NCI-H1436 (cell line): ENCODE measurements at places on chromosomes 11 and 22.

GRCh38 chr11:6336293-6336692 lies 16.0 kb upstream of the CAVIN3 start:
- DNase-seq = no peak

- DNase-seq = no peak
These were observed 690.3 kb downstream of the FAM181B start for GRCh38 chr11:82043316-82043715.

DNA sequence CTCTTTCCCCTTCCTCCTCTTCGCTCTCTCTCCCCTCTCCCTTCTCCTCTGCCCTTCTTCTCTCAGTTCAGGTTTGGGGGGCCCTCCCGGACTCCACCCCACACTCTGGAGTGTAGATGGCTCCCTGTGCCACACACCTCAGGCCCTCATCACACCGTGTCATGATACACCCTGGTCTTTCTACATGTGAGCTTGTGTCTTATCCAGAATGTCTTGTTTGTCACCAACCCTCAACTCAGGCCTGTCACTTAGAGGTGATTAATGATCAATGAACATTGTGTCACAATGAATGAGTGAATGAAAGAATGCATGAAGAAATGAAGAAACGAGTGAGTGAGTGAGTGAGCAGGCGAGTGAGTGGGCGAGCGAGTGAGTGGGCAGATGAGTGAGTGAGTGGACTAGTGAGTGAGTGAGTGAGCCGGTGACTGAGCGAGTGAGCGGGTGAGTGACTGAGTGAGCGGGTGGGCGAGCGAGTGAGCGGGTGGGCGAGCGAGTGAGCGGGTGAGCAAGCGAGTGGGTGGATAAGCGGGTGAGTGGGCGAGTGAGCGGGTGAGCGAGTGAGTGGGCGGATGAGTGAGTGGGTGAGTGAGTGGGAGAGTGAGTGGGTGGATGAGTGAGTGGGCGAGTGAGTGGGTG lies 33.8 kb downstream of the CAPN1 start:
- DNase-seq = no peak

DNA sequence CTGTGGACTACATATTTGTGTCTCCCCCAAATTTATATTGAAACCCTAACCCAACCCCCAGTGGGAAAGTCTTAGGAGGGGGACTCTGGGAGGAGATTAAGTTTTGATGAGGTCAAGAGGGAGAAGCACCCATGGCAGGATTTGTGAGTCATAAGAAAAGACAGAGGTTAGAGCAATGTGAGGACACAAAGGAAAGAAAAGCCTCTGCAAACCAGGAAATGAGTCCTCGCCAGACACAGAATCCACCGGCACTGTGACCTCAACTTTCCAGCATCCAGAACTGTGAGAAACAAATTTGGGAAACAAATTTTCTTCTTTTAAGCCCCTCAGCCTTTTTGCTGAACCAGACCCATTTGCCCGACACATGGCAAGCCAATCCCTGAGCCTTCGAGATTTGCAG lies 397.0 kb downstream of the NTM start:
- DNase-seq = no peak

GRCh38 chr11:63017306-63017974 lies 1.8 kb upstream of the SLC22A8 start:
- no peak for DNase-seq

GRCh38 chr11:125001079-125001778 lies 47.2 kb downstream of the CCDC15 start:
- no peak for DNase-seq

- no peak for DNase-seq
These were observed 43.3 kb downstream of the CYB5R2 start for GRCh38 chr11:7630002-7630401.

- no peak for DNase-seq
These were observed 5.2 kb upstream of the ADORA2A start for GRCh38 chr22:24422102-24422665.

DNA sequence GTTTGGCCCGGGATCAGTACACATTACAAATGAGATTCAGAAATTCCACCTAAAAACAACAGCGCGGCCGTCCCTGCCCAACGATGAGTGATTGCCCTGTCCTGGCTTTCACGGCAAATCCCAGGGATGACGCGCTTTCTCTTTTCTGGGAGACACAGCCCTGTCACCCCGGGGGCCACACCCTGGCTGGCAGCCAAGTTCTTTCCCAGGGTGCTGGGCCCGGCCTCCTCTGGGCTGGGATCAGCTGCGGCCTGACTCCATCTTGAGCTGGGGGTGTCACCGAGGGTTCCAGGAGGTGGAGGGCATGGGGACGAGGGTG lies 82.7 kb downstream of the FBLN1 start:
- no peak for DNase-seq

- DNase-seq = no peak
These were observed 221.3 kb downstream of the FAM76B start for GRCh38 chr11:95568281-95568680.

DNA sequence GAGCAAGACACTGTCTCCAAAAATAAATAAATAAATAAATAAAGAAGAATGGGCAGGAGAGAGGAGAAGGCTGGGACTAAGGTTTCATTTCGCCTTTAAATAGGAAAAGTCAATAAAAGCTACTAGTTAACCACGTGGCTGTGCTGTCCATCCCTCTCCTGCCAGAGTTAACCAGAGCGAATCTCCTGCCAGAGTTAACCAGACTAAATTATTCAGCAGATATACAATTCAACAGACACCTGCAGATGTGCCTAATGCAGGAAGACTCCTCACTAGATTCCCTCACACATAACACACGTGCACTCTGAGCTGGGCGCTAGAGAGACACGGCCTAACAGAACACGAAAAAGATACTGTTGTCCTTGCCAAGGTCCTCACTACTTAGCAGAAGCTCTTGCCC lies 156.1 kb downstream of the IGLL1 start:
- no peak for DNase-seq

- no peak for DNase-seq
These were observed 4.3 kb upstream of the BUD13 start for GRCh38 chr11:116777056-116777455.

- no peak for DNase-seq
These were observed 7.5 kb downstream of the CFAP68 start for GRCh38 chr11:111886844-111887243.

DNA sequence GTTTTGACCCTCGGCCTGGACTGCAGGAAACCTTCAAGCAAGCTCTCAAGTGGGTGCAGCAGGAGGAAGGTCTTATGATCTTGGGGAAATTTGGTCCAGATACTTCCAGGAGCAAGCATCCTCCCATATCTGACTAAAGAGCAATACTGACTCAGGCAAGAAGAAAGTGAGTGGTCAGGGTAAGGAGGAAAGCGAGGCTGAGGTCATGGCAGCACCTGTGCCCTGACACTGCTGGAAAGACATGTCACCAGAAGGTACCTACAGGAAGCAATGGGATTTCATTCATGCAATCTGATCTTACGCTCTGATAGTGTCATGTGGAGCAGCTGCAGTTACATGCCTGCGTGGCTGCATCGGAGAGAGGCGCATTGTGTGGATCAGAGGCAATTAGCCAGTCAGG lies 6.5 kb upstream of the TOP3B start:
- DNase-seq = peak; percentile 5

DNA sequence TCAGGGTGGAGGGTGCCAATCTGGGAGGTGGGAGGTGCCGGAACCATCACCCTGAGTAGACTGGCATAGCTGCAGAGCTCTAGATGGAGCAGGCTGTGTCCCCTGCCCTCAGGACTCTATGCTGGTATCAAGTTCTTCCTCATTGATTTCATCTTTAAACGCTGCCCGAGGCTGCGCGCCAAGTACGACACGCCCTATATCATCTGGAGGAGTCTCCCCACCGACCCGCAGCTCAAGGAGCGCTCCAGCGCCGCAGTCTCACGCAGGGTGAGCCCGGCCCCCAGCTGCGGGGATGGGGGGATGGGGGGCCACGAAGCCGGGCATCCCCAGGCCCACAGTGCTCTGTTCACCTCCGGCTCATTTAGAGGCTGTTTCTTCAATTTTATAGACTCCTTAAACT lies 52.5 kb downstream of the GRAMD4 start:
- no peak for DNase-seq

GRCh38 chr11:113179181-113179704 lies 135.1 kb upstream of the TTC12 start:
- no peak for DNase-seq

DNA sequence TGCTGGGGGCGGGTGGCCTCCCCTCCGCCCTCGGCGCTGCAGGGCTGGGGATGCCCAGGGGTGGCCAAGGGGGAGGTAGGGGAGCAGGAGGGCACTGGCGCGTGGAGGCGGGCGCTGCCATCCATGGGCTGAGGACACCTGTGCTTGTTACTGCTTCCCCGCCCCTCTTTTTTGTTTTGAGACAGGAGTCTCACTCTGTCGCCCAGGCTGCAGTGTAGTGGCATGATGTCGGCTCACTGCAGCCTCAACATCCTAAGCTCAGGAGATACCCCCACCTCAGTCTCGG lies 683 bp upstream of the FADS3 start:
- DNase-seq = no peak

GRCh38 chr11:12152321-12152720 lies 41.9 kb downstream of the MICAL2 start:
- DNase-seq = no peak

- peak; percentile 82 for DNase-seq
These were observed 7.0 kb downstream of the C11orf86 start for GRCh38 chr11:66981976-66982578.

- no peak for DNase-seq
These were observed 12.1 kb downstream of the ELF5 start for GRCh38 chr11:34501500-34501899.

DNA sequence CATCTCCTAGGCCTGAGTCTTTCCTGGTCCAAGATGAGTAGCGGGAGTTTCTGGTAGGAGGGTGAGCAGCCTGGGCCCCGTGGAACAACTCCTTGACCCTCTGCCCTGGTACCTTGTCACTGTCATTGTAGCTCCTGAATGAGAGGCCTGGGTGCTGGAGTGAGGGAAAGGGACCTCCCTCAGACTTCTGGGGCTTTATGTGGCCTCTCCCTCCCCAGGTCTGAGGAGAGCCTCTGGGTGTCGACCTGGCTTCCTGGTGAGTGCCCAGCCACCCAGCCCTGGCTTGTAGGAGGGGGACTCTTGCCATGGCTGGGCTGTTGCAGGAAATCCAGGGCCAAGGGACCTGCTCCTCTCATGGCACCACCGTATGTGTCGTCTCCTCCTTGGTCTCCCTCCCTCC lies 3.9 kb downstream of the P2RY2 start:
- no peak for DNase-seq

GRCh38 chr11:68893282-68893681 lies 10.3 kb downstream of the MRPL21 start:
- no peak for DNase-seq

- no peak for DNase-seq
These were observed 19.0 kb upstream of the MPPED2 start for GRCh38 chr11:30605036-30605605.

GRCh38 chr11:128196235-128196634 lies 391.1 kb downstream of the ETS1 start:
- DNase-seq = no peak

DNA sequence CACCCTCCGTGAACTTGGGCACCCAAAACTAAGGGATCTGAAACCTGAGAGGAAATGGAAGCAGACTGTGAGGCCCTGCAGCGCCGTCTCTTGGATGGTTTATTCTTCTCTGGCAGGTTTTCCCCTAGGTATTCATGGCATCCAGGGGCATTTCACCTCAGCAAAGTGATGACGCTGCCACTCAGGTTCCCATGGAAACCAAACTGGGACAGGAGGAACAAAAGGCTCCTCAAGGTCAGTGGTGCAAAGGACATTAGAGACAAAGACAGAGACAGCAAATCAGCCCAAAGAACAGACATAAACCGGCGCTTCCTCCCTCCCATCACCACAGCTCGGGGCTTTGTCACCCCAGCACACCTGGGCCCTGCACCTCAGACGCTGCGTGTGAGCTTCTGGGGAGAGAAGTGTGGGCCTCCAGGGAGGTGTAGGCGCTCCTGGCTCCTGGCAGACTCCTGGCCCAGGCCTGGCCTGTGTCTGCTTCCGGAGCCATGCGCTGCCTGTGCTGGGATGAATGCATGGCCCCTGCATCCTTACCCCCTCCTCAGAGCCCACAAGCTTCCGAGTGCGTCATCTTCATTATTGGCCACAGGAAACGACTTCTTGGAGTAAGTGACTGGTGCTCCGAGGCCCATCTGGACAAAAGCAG lies 5.9 kb downstream of the TP53AIP1 start:
- peak; percentile 77 for DNase-seq

GRCh38 chr11:5366856-5367255 lies 15.5 kb downstream of the OR51B6 start:
- no peak for DNase-seq
